ENCODE measurements at places on chromosomes 5 and 9.

DNA sequence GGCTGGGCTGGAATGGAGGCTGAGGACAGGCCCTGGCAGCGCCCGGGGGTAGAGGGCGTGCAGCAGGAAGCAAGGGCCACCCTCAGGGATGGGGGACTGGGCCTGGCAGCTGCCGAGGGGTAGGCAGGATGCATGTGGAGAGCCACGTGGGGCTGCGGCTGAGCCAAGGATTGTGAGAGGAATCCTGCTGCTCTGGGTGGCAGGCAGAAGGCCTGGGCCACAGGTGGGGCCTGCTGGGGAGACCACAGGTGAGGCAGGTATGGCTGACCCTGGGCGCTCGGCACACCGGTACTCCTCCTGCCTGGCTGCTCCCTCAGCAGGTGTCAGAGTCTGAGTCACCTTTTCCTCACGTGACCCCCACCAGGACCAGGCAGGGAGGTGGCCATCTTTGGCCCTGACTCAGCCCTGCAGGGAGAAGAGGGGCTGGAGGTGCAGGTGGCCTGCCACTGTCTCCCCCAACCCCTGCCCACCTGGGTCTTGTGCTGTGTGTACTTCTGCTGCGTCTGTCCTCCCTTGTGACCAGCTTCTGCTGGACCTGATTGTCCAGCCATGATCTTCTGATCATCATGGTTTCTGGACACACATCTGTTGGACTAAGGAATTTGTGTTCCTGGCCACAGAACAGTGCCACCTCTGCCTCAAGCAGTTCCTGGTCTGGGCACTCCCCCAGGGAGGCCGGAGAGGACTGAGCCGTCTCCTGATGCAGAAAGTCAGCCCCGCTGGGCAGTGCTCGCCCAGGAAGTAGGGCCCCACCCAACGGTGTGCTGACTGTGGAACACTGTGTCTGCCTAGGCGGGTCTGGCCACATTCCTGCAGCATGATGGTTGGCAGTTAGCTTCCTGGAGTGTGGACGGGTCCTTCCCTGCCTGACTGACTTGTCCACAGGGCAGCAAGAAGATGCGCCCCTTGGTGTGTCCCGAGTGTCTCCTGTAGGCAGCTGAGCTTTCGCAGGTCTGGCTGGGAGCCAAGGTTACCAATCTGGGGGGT, 6.4 kb downstream of the ARRDC1 start:
- peak; percentile 41 for DNase-seq

- DNase-seq: no peak
These were observed 100.8 kb upstream of the RANBP3L start for GRCh38 chr5:36402512-36402906.

DNA sequence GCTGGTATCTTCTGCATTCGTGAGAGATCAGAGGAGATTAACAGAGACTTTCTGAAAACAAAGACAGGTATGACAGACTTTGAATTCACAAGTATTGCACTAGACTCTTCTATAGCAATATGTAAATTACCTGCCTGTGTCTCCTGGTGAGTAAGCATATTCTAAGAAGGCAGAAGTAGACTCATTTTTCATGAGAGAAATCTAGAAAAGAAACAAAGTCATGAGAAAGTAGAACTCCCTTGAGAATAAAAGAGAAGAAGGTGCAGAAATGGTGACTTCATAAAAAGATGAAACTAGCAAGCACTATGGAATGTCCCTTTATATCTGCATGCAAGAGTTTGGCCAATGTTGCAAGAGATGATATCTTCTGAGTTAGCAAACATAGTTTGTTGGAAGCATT, 419.8 kb downstream of the DMRT2 start:
- DNase-seq: no peak

DNA sequence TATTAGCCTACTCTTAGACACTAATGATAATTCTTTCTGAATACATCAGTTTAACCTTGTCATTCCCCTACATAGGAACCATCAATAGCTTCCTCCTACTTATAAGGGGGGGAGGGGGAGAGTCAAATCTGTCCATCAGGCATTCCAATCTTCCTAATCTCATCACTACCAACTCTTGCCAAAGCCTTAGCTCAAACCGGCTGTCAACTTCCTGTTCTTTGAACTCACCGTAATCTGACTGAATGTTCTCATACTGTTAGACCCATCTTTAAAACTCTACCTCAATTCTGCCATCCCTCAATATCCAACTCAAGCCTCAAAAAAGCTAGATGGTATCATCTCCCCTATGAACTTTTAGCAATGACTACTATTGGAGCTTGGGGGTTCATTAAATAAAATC, 41.9 kb upstream of the RNF38 start:
- DNase-seq: peak; percentile 46

- DNase-seq: no peak
These were observed 982.2 kb downstream of the TLE1 start for GRCh38 chr9:80707120-80707519.

DNA sequence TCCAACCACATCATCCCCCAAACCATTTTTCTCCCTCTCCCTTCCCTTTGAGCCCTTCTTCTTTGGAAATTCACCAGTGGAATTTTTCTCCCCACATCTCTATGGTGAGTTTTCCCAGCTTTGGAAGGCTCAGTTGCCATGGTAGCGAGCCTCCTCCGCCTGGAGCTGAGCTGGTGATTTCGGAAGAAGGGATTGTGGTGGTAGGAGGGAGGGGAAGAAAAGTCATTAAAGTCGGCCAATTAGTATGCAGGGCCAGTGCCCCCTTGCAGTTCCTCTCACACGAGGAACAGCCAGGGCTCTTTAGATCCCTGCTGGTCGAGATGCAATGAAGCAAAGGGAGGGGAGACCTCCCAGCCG, 322.0 kb downstream of the NTRK2 start:
- no peak for DNase-seq

GRCh38 chr9:109922617-109923470, 142.8 kb downstream of the PALM2AKAP2 start:
- DNase-seq: no peak

DNA sequence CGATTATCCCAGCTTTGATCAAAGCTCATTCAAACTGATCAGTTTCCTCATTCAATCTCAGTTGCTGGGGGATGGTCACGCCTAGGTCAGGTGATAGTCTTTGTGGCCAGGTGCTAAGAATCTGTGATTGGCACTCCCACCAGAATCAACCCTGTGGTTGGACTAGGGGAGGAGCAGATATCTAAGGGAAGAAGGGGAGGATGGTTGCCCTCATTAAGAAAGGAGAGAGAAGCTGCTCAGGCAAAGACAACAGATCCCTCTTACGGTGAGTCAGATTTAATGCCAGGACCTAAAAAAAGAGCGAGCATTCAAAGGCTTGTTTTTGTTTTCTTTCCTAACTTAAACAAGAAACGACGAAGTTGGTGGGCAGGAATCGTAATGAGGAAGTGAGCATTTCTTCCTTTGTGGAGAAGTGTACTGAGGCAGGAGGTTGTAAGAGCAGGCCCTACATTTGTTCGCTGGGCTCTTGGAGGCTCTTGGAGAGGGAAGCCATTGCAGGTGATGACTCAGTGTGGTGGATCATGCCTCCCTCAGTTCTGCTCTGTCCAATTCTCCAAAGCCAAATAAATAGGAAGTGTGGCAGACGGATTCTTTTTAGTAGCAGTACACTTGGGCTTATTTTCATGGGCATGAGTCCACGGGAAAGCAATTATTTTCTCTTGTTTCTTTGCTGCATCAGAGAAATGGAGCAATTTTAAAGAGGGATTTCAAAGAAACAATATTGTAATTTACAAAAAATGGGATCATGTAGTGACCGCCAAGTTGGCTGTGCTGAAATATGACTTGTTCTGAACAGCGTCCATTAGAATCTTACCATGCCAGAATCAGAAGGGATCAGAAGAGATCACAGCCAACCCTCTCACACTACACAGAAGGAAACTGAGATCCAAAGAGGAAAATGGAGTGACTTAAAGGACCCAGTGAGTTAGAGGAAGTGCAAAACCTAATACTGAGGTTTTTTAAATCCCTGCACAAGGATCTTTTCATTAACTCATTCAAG, 18.7 kb upstream of the TGFBR1 start:
- no peak for DNase-seq

- DNase-seq: peak; percentile 65
These were observed 2.2 kb downstream of the GABRB2 start for GRCh38 chr5:161544350-161544765.

DNA sequence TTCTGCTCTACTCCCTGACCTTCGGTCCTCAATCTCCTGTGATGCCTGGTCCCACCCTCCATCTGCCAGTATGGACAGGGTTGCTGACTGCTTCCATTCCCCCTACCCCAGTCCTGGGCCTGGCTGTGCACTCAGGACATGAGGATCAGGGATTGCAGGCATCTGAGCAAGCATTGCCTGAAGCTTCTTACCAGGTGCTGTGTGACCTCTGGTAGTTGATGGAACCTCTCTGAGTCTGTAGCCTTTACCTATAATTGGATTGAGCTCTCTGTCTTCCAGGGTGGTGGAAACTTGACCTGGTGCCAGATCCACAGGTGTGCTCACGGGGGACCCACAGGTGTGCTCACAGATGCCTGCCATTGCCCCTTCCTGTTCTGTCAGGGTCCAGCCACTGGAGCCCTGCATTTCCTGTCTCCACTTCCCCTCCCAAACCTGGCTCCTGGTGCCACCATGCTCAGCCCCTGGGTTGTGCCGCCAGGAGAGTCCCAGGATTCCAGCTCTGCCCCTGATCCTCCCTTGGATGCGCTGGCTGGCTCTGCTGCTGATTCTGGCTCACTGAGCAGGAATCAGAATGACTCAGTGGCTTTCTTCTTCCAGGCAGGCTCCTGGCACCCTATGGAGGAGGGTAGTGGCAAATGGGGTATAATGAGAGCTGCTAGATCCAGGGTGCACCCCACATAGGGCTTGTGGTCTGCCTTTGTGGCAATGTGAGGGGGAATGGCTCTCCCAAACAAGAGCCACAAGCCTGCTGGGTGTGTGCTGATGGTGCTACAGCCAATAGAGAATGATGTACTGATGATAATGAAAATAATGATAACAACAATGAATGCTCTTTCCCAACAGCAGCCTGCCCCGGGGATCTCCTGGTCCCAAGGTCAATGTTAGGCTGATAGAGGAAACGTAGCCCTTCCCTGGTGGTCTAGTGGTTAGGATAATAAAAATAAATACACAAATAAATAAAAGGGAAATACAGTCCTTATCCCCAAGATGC, 35.2 kb upstream of the PSD2 start:
- no peak for DNase-seq

GRCh38 chr9:16543225-16543624, 327.2 kb downstream of the BNC2 start:
- no peak for DNase-seq

- DNase-seq: no peak
These were observed 6.1 kb downstream of the ZDHHC21 start for GRCh38 chr9:14687042-14687719.

- no peak for DNase-seq
These were observed 194.1 kb downstream of the ROR2 start for GRCh38 chr9:91755761-91756509.
